ENCODE measurements at places on chromosomes 11 and 22.
A peak's percentile ranks its signal among the peaks of the same experiment; 100 is the strongest.

DNA sequence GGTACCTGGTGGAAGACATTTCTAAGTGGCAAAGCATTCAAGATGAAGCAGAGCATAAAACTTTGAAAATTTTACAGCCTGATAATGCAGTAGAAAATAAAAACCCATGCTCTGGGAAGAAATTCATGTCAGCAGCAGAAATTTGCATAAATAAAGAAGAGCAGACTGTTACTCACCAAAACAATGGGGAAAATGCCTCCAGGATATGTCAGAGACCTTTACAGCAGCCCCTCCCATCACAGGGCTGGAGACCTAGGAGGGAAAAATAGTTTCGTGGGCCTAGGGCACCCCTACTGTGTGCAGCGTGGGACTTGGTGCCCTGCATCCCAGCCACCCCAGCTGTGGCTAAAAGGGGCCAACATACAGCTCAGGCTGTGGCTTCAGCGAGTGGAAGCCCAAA is 5.4 kb upstream of the DKK3 start:
- DNase-seq, result no peak

GRCh38 chr11:12410006-12410728 is 32.8 kb downstream of the PARVA start:
- peak; percentile 17 for DNase-seq

DNA sequence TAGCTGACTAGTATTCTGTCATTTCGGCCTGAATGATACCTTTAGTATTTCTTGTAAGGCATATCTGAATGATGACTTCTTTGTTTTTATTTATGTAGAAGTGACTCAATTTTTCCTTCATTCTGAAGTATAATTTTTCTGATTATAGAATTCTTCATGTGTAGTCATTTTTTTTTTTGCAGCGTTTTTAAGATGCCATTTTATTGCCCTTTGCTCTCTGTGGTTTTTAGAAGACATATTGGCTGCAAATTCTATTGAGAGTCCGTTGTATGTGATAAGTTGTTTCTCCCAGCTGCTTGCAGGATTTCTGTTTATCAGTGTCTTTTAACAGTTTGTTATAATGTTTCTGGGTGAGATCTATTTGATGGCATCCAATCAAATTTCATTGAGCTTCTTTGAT is 1224.8 kb downstream of the JRKL start:
- DNase-seq, result no peak

GRCh38 chr11:7548659-7549274 is 35.0 kb downstream of the PPFIBP2 start:
- DNase-seq, result no peak

- no peak for DNase-seq
These were observed 15.3 kb upstream of the MICAL2 start for GRCh38 chr11:12094872-12095800.

- no peak for DNase-seq
These were observed 4.2 kb downstream of the PDE2A start for GRCh38 chr11:72670041-72670440.

- peak; percentile 71 for DNase-seq
These were observed 52.5 kb downstream of the TRIM44 start for GRCh38 chr11:35714882-35715627.

Measured in pons (tissue), 1 donor.